Kidney (tissue), 22 donors: ENCODE measurements at places on chromosomes 2 and 18.

DNA sequence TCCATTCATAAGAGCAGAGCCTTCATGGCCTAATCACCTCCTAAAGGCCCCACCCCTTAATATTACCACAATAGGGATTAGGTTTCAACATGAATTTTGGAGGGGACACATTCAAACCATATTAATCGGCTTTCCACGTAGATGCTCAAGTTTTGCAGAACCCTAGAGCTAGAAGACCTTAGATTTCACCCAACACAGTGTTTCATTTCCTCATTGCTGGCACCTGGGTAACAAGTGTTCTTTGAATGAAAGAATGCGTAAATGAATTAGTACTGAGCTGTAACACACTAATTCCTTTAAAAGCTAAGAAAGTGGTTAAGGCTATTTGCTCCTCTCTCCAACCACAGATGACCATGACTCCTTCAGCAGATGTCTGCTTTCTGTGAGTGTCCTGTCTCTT is 252.5 kb downstream of the SMAD2 start:
- DNase-seq, result no peak

GRCh38 chr2:206443735-206444527 is 599 bp downstream of the ADAM23 start:
- DNase-seq, result peak; percentile 70

- no peak for DNase-seq
Observed at GRCh38 chr2:217469203-217469810, 533.5 kb downstream of the TNS1 start.

- no peak for DNase-seq
Observed at GRCh38 chr2:98806236-98806697, 75.3 kb upstream of the MGAT4A start.

DNA sequence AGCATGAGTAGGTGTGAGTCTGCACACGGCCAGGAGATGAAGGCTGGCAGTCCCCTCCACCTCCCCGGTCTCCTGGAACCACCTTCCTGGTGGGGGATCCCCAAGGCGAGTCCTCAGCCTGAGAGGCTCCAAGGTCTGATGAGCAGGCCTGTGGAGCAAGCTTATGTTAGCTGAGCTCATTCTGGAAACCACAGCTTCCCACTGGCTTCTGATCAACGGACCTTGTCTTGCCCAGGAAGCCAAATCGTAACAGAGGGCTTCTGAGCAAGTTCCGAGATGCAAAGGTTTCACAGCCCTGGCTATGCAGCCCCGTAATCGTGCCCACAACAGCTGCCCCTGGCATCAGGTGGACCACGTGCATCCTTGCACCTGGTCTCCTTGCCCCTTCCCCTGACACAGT is 28.8 kb upstream of the GPR55 start:
- peak; percentile 49 for DNase-seq

- DNase-seq, result no peak
Observed at GRCh38 chr2:86292571-86293515, 44.6 kb downstream of the REEP1 start.

DNA sequence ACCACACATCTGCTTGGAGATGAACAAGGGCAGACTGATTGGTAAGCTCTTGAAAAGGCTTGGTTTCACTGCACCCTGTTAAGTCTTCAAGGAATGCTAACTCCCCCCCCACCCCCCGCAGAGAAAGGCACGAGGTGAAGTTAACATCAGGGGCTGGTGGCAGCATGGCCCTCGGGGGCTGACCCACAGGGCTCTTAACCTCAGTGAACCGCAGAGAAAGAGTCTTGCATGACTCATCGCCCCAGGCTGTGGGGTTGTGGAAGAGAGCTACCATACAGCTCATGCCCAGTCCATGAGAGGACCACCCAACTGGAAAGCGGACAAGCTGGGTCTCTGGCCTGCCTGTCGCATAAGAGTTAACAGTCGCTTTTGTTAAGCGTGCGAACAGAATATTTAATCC is 10.6 kb upstream of the CEP68 start:
- no peak for DNase-seq
